Stimulated activated CD4-positive, alpha-beta T cell treated with anti-CD3 and anti-CD28 coated beads, Interleukin-2, amount 100 ng/mL, for 48 hours (primary cell): ENCODE measurements at places on chromosomes 6 and 20.

DNA sequence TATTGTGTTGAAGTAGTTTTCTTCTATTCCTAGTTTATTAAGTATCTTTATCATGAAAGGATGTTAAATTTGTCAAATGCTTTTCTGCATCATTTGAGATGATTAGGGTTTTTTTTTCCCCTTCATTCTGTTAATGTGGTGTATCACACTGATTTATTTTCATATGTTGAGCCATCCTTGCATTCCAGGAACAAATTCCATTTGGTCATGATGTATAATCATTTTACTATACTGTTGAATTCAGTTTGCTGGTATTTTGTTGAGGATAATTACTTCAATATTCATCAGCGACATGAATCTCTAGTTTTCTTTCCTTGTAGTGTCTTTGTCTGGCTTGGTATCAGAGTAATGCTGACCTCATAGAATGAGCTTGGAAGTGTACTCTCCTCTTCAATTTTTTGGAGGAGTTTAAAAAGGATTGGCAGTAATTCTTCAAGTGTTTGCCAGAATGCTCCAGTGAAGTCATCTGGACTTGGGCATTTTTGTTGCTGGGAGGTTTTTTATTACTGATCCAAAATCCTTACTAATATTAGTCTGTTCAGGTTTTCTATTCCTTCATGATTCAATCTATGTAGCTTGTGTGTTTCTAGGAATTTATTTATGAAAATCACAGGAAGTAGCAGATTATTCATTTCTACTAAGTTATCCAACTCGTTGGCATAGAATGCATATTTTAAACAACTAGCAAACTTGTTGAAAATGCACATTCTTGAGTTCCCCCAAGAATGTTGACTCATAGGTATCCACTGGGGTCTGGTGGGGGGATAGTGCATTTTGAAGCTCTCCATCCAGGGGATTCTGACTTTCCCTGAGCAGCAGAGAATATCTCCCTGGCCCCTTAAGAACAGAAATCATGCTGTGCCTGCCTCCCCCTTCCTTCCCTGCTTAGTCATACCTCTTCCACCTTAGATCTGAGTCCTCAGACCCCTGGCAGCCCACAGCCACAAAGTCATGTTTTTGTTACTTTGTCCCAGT is 187.1 kb downstream of the BMP7 start:
- DNase-seq: no peak

- DNase-seq: no peak
These were observed 789.7 kb downstream of the FRK start for GRCh38 chr6:115270953-115271352.

- no peak for DNase-seq
These were observed 348.8 kb upstream of the SPTLC3 start for GRCh38 chr20:12659942-12660341.

DNA sequence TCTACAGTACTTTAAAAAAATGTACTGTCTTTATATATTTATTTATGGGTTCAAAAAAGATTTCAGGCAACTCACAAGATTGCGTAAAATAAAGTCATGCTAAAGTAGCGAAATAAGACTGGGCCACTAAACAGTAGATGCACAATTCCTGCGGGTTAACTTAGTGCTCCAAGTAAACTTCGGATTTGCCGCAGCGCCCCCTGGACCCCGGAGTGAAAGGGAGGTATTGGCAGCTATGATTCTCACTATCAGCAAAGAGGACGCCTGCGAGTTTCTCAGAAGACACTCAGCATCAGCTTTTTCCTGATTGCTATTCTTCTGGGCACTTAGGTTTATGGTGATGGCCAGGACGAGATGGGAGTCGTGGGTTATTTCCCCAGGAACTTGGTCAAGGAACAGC is 1.4 kb downstream of the OTOR start:
- no peak for DNase-seq

DNA sequence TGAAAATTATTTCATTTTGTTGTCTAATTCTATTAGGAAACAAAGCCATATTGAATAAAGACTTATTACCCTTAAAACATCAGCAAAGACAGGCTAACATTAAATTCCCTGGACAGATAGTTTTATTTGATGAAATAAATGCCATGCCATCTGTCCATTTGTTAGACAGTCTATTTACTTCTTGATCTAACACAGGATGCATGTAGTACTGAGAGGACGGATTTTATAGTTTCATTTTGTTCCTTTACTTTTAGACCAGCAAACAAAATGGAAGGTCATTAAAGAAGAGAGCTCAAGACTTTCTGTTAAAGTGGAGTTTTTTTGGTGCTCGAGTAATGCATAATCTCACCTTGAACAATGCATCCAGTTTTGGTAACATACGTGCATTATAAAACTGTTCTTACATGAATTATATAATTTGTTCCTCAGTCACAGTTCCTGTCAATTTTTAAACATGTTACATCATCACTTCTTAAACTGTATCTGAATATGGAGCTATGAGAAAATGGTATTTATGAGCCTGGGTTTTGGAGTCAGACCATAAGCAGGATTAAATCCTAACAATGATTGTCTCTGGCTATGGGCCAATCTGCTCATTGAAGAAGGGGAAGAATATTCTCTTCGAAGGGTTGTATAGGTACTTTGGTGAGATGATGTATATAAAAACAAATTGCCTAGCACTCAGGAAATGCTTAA is 46.0 kb downstream of the RFX6 start:
- DNase-seq: no peak

DNA sequence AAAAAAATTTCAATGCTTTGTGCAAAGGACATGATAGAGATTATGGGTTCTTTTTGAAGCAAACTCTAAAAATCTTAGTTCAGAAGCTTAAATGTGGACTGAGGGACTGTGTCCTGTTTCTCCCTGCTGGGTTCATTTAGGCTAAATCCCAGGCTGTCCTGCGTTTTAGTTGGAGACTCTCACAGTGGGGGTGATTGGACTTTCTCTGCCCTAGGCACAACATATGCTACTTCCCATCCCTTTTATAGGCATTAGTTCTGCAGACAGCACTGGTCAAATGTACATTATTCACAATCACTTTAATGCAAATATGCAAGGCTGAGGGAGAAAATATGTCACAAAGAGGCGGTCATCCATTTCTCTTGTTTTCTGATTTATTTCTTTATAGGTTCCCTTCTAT is 71.3 kb downstream of the TFAP2B start:
- no peak for DNase-seq

GRCh38 chr6:84583784-84584183 is 180.6 kb downstream of the TBX18 start:
- DNase-seq: no peak

DNA sequence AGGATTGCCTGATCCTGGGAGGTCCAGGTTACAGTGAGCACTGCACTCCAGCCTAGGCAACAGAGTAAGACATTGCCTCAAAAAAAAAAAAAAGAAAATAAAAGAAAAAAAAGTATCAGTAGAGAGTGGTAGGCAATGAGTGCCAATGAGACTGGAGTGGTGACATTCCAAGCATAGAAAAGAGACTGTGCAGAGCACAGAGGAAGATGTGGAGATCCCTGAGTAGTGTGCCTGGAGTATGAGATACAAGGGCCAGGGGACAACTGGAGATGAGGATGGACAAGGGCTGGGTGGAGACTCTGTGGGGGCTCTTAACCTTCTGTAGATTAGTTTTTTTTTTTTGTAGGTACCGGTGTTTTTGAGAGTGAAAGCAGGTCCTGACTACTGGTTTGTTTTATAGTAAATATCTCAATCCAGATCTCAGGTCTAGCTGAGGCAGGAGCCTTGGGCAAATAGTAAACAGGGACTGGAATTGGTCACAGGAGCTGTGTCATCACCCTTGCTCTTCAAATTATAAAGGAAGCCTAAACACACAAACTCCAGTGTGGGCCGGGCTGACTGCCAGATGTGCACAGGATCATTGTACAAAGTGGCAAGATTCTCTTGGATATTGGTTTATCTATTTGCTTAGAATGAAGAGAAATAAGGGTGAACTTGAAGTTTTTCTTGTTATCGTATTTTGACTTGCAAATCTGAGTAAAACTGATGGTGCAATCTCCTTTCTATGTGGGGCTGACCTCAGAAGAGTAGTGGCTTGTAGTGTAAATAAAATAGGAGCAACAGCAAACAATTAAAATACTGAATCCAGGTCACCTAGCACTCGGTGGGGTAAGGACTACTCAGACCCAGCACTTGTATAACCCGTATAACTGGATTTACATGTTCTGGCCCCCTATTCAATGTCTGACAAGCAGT is 144.9 kb downstream of the SOX4 start:
- DNase-seq: no peak

- DNase-seq: no peak
These were observed 23.1 kb downstream of the SERPINB1 start for GRCh38 chr6:2818593-2818992.

DNA sequence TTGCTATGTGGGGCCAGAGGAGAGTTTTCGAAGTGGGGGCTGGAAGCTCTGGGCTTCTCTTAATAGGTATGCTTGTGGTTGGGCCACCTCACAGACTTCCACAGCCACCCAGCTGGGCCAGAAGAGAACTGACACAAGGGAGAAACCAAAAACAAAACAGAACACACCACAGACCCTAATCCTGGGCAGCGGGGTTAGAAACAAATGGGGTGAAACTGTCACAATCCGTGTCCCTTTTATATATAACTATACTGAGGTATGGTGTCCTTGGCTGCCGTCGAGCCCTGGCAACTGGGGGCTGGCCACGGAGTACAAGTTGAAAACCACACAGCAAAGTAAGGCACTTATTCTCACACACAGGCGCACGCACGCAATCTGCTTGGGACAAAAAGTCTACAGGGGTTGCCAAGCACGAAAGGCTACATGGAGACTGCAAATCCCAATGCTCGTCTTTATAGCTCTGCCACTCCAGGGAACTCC is 78.3 kb downstream of the TRAM2 start:
- DNase-seq: no peak

- DNase-seq: no peak
These were observed 51.2 kb upstream of the UBR2 start for GRCh38 chr6:42512579-42512978.
